ENCODE measurements at places on chromosomes 2 and 18. TPM values are rescaled to one million over a fixed set of nuclear protein-coding genes. Genes with fewer than 3 reads are reported as not detected.

The WDFY1 gene
- total RNA-seq = 63.9 TPM

The CABYR gene
- total RNA-seq = 19.6 TPM

The SIX2 gene
- not detected for total RNA-seq

The LIMS4 gene
- total RNA-seq = not detected

The GPR35 gene
- 0.46 TPM for total RNA-seq

The CHST10 gene
- 44.5 TPM for total RNA-seq

The SGO2 gene
- total RNA-seq = 9.5 TPM

The PAX8 gene
- 0.69 TPM for total RNA-seq

The IL37 gene
- not detected for total RNA-seq

The GREB1L gene
- total RNA-seq = 11.1 TPM

The ONECUT2 gene
- total RNA-seq = 7.4 TPM

The ANKRD23 gene
- total RNA-seq = 2.1 TPM

The CDCA7 gene
- 21.9 TPM for total RNA-seq

The EMILIN2 gene
- 1.8 TPM for total RNA-seq

The GCA gene
- 28.1 TPM for total RNA-seq

The PCBP1 gene
- total RNA-seq = 43.1 TPM

The CFAP53 gene
- total RNA-seq = 3.2 TPM

The ELOA2 gene
- not detected for total RNA-seq

The TMEM163 gene
- total RNA-seq = 41.3 TPM

The CAPN14 gene
- total RNA-seq = 0.69 TPM

The UGT1A4 gene
- not detected for total RNA-seq

The KCNK3 gene
- total RNA-seq = 10.1 TPM

The BBS5 gene
- total RNA-seq = 17.8 TPM

The NOSTRIN gene
- 6.0 TPM for total RNA-seq

The COMMD1 gene
- 51.9 TPM for total RNA-seq

The TTC39C gene
- 35.8 TPM for total RNA-seq

The ANKRD53 gene
- 0.92 TPM for total RNA-seq

The LIPG gene
- total RNA-seq = 6.9 TPM

The GLI2 gene
- 1.2 TPM for total RNA-seq

The CRYGD gene
- 3.7 TPM for total RNA-seq

Data from diencephalon (tissue), 1 donor.